Stimulated activated CD8-positive, alpha-beta memory T cell treated with anti-CD3 and anti-CD28 coated beads, Interleukin-4, amount 100 ng/mL, for 24 hours (primary cell): ENCODE measurements at places on chromosomes 12 and 14.

GRCh38 chr12:108782971-108783370, 51.7 kb upstream of the CORO1C start:
- DNase-seq: no peak

GRCh38 chr14:92750994-92751400, 2.6 kb upstream of the LGMN start:
- no peak for DNase-seq

DNA sequence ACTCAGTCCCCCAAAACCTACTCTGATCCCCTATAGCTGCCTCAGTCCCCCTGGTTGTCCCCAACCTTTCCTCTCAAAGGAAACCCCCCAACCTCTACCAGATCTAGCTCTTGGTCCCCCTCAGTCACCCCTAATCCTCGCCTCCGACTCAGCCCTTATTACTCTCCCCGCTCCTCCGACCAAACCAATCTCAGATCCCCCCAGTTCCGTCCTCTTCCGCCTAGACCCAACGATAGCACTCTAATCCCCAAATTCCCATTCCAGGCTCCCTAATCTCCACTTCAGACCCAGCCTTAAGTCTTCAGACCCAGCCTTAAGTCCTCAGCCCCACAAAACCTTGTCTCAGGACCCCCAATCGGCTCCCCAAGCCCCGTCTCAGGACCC, 612 bp downstream of the VPS37B start:
- no peak for DNase-seq

DNA sequence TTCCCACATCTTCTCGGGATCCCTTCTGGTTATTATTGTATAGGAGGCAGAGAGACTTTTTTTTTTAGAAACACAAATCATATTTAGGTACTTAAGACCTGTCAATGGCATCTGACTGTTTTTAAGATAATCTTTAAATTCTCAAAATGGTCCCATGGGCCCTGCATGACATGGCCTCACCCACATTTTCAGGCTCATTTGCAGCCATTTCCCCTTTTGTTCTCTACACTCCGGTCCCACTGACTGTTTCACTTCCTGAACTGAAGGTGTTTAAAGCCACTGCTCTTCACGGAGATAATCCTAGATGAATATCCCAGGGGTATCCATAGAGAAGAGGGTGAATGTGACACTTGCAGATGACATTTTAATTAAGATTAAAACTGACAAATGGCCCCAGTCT, 12.3 kb upstream of the C12orf71 start:
- DNase-seq: no peak

- DNase-seq: no peak
Measured at GRCh38 chr12:87304406-87304805, 724.8 kb downstream of the C12orf50 start.
